ELF-1 (cell line): ENCODE measurements at places on chromosomes 4 and X.
A peak's percentile ranks its signal among the peaks of the same experiment; 100 is the strongest.

DNA sequence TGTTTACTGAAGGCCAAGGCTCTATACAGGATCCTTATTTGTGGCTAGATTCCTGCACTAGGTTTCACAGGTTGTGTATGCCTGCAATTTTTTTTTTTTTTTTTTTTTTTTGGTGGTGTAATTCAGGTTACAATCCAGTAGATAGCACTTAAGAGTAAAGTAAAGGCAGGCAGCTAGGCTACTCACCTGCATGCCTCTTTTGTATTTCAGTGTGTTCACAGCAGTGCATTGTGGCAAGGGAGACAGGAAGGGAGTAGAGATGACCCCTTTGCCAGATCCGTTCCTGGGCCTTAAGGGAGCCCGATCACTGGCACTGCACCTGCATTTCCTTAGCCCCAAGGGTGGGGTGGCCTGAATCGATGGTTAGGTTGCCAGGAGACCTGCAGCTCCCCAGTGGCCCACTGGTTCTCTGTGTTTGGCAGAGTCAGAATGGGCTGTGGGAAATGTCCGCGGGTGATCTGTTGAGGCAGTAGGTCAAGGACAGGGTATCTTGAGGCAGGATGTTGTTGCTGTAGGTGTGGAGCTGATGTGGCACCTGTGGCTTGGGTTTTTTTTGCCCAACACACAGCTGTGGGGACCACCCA, 374.9 kb upstream of the AADAT start:
- DNase-seq, result peak; percentile 4

- DNase-seq, result no peak
Observed at GRCh38 chr4:12746221-12746620, 737.9 kb downstream of the RAB28 start.

- DNase-seq, result peak; percentile 55
Observed at GRCh38 chr4:168832763-168833575, 177.1 kb downstream of the CBR4 start.

DNA sequence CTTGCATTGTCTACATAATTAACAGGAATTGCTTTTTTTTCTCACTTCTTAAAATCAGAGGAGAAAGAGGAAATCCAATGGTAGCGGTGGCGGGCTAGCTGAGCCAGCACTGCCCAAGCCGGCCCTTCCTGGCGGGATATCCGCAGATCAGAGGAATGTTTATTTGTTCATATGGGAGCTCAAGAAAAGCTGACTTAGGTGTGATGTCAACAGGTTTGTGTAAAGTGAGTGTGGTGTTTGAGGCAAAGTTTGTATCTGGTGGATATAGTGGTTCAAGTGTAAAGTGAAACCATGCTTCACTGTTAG, 466 bp upstream of the SLC39A8 start:
- no peak for DNase-seq
